ENCODE measurements at places on chromosomes 2 and 18. TPM values are rescaled to one million over a fixed set of nuclear protein-coding genes. Genes with fewer than 3 reads are reported as not detected.

The ST3GAL5 gene
- 21.4 TPM for total RNA-seq

The CPLX4 gene
- not detected for total RNA-seq

DNA sequence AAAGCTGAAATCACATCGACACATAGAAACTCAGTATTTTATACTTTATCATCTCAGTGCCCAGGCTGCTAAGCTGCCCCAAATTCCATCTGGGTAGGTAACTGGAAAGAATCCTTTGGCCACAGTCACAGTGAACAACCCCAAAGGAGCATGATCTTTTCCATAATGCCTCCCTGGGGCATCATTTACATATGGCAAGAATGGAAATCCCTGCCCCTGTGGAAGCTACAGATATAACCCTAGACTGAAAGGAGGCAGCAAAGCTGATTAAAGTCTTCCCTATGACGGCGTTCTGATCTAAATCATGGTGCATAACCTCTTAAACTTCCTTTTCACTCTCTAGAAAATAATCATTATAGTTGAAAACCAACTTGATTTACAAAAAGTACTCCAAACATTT lies 41.5 kb downstream of the MAP3K19 start:
- no peaks in the 10 kb centered on the region for H3K36me3 ChIP-seq
- H3K27ac ChIP-seq: no peak overlapping the region
- H3K4me1 ChIP-seq: peaks cover 4% of the 10 kb centered on the region
- H3K27me3 ChIP-seq: no peaks in the 10 kb centered on the region

- no peak overlapping the region for H3K27ac ChIP-seq
- H3K27me3 ChIP-seq: no peaks in the 10 kb centered on the region
- H3K4me1 ChIP-seq: no peaks in the 10 kb centered on the region
- no peak overlapping the region for H3K4me3 ChIP-seq
Measured at GRCh38 chr2:3494984-3495666, 24.2 kb downstream of the ADI1 start.

GRCh38 chr2:205212357-205212756 lies 469.9 kb upstream of the NRP2 start:
- no peak for DNase-seq
- no peaks in the 10 kb centered on the region for H3K27me3 ChIP-seq
- H3K4me3 ChIP-seq: no peak overlapping the region

- no peaks in the 10 kb centered on the region for H3K36me3 ChIP-seq
- H3K27ac ChIP-seq: no peak overlapping the region
- H3K4me1 ChIP-seq: no peaks in the 10 kb centered on the region
- no peak for DNase-seq
- H3K27me3 ChIP-seq: no peaks in the 10 kb centered on the region
Measured at GRCh38 chr2:235112365-235112764, 160.5 kb downstream of the SH3BP4 start.

DNA sequence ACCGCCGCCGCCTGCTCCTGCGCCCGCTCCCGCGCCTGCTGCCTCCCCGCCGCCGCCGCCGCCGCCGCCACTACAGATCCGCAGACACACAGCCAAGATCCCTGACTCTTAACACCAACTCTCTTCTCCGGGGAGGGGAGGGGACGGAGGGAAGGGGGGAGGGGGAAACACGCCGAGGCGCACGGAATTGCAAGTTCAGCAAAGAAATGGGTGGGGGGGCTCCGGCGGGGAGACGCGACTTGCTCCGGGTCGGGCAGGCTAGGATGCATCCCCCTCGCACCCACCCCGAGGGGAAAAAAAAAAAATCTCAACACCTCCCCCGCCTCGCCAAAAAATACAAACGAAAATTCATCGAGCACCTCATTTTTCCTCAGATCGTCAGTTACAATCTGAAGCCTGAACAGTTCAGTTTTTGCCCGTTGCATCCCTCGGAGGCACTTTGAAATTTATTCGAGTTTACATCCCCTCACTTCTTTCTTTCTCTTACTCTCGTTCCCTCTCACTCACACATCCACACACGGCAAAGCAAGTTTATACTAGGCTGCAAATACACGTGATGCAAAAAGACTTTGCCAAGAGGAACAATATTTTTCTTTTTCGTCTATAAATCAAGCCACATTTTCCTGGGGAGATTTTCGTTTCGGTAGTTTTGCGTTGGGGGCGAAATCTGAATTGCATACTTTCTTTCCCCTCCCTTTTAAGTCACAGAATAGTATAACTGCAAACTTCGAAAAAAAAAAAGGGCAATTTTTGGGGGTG lies at the start of gene TCF4:
Gene TCF4 (minus strand): TSS at position 82 of the 759 bp plus-strand sequence. CDS start 1,076 bp downstream, outside the sequence.
- H3K27ac ChIP-seq: peak within 1 kb of the TSS; percentile 83
- peak; percentile 89 for DNase-seq
- H3K4me1 ChIP-seq: peaks cover 4% of the 10 kb centered on the region
- H3K27me3 ChIP-seq: no peaks in the 10 kb centered on the region

- H3K4me1 ChIP-seq: no peaks in the 10 kb centered on the region
- H3K27ac ChIP-seq: no peak overlapping the region
- H3K27me3 ChIP-seq: no peaks in the 10 kb centered on the region
- H3K36me3 ChIP-seq: peaks cover 48% of the 10 kb centered on the region
- peak overlapping the region; percentile 97 for H3K4me3 ChIP-seq
Measured at GRCh38 chr18:68713131-68713530, 1.8 kb downstream of the TMX3 start.

DNA sequence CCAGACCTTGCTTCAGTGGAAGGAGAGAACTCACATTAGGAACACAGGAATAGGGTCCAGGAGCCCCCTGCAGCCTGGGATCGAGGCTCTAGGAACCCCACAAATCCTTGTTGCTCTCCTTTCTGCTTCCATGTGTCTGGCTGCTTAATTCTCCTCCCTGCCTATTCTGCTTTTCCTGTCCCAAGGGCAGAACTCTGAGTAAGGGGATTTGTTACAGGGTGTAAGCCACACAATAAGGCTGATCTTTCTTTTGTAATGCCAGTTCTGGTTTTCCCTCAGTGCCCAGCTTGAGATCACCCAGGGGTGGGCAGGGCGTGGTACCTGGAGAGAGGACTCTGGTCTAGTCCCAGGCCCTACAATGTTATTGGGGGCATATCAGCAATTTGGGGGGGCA lies 119.6 kb upstream of the MGAT5 start:
- H3K36me3 ChIP-seq: peaks cover 11% of the 10 kb centered on the region
- no peak overlapping the region for H3K4me3 ChIP-seq
- DNase-seq: no peak
- peaks cover 16% of the 10 kb centered on the region for H3K4me1 ChIP-seq
- no peaks in the 10 kb centered on the region for H3K27me3 ChIP-seq
- no peak overlapping the region for H3K27ac ChIP-seq

Measured in endodermal cell (in vitro differentiated cells).